Stimulated activated CD8-positive, alpha-beta memory T cell treated with anti-CD3 and anti-CD28 coated beads, Interleukin-2, amount 100 ng/mL, for 1 hour (primary cell): ENCODE measurements at places on chromosomes 7 and 10.

- DNase-seq, result no peak
Measured at GRCh38 chr7:15376600-15376999, 185.2 kb downstream of the AGMO start.

- no peak for DNase-seq
Measured at GRCh38 chr10:102613785-102614184, 30.5 kb upstream of the TRIM8 start.

DNA sequence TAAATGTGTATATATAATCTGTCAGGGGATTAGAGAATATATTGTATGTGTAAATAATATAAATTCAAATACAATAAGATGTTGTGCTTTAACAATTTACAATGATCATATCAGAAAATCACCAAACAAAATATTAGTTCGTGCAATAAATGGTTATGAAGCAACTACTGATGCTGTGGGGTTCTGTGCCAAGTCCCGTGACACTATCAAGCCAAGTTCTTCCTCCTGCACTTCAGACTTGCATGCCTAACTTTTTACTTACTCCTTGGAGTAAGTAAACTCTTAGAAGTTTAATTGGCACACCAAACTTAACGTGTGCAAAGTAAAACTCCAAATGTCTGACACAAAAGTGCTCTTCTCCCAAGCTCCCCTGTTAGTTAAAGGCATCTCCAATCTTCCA, 26.5 kb upstream of the TMEM254 start:
- no peak for DNase-seq

- no peak for DNase-seq
Measured at GRCh38 chr10:23359692-23360380, 15.2 kb upstream of the C10orf67 start.

DNA sequence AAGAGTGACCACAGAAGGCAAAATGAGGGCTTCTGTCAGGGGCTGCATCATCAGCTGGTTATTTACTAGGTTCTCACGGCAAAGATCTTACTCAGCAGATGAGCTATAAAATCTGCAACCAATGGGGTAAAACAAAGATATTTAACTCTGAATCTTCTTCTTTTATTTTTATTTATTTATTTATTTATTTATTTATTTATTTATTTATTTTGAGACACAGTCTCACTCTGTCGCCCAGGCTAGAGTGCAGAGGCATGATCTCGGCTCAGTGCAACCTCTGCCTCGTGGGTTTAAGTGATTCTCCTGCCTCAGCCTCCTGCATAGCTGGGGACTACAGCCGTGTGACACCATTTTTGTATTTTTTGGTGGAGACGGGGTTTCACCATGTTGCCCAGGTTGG, 11.3 kb downstream of the C10orf143 start:
- DNase-seq, result no peak

DNA sequence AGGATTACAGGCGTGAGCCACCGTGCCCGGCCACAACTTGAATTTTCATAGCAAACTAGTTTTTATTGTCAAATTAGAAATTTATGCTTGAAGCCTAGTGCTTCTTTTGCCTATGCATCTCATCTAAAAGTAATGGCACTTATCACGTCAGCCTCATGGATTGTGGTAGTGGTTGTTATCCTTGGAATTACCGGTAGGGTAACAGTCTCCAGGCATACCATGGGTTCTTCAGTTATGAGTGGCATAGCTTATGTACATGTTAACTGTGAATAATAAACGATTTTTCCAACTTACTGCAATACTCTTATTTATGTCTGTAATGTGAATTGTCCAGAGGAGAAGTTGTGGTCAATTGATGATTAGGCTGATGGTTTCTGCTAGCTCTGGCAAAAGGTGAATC, 63.1 kb downstream of the BMPR1A start:
- DNase-seq, result no peak

- no peak for DNase-seq
Measured at GRCh38 chr7:19437446-19437845, 271.4 kb downstream of the POLR1F start.

DNA sequence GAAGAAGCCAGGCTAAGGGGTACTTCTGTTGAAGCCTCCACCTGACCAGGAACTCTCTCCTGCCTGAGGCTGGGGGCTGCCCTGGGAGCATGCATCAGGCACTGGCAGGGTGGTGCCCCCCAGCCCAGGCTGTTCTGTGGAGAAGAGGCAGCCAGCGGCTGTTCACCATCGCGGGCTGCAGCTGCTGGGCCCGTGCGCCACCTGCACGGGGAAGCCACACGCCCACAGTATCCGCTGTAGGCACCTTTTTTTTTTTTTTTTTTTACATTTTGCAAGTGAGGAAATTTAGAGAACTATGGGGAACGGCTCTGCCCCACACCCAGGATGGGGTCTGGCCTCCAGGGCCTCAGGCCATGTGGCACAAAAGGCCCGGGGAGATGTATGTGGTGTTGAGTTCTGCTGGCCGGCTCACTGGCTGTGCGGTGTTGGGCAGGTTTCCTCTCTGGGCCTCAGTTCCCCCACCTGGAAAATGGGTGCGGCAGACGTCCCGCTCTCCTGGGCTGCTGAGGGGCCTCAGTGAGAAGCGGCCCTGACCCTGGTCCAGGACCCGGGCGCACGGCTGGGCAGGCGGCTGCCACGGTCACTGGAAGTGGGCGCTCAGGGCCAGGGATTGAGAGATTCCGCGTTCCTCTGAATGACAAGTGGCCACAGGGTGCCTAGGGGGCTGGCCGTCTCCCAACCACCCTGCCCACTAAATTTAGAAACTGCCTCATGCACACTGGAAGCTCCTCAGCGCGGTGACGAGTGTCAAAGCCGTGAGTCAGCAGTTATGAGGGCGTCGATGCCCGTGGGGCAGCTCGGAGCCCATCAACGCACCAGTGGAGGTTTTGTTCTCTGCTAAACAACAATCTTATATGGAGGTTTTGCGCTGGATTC, 8.8 kb upstream of the INTS1 start:
- peak; percentile 14 for DNase-seq

GRCh38 chr10:74380795-74381194, 229.8 kb downstream of the ADK start:
- no peak for DNase-seq

GRCh38 chr10:31464552-31464951, 145.5 kb downstream of the ZEB1 start:
- DNase-seq, result no peak

- DNase-seq, result no peak
Measured at GRCh38 chr7:137696376-137696775, 150.4 kb downstream of the DGKI start.

DNA sequence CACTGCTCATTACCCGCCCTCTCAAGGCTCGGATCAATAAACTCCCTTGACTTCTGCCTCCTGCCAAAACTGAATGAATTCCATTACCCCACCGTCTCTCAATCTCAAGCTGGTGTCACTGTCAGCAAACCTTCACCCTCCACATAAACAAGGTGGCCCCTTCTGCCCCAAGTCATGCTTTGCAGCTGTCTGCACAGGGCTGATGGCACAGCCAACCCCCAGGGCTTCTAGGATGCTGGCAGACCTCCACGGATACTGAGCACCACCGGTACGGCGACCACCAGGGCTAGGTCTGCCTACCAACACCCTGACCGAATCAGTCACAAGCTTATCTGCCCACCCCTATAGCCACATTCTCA, 46.1 kb downstream of the PARD3 start:
- DNase-seq, result no peak

- no peak for DNase-seq
Measured at GRCh38 chr7:94525923-94526322, 16.3 kb downstream of the CASD1 start.

DNA sequence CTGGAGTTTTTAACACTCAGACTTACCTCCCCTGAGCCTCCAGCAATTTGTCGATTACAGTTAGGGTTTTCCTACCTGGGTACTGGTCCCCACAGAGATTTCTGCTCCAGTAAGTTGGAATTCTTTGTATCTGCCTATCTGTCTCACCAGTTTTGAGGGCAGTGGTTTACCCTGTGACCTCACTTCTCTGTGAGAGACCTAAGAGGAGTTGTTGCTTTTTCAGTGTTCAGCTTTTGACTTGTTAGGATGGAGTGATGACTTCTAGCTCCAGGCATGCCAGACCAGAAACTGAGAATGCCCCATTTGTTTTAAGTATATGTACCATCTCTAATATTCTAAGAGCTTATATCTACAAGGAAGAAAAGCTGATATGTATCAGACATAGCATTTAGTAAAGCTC, 42.9 kb downstream of the CSGALNACT2 start:
- no peak for DNase-seq

DNA sequence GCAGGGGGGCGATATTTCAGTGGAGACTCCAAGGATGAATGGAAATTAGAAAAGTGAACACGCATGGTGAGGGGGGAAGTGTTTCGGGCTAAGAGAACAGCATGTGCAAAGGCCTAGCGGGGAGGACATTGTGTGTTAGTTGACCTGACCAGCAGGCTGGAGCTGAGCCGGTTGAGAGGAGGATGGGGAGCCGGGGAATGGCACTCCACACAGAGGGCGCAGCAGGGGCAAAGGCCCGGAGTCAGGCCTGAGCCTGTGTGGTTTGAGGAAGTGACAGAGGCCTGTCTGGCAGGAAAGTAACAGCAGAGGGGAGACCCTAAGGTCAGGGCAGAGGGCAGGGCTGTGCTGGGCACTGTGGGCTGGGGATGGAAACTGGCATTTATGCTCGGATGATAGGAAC, 83.2 kb upstream of the ZNF479 start:
- no peak for DNase-seq

DNA sequence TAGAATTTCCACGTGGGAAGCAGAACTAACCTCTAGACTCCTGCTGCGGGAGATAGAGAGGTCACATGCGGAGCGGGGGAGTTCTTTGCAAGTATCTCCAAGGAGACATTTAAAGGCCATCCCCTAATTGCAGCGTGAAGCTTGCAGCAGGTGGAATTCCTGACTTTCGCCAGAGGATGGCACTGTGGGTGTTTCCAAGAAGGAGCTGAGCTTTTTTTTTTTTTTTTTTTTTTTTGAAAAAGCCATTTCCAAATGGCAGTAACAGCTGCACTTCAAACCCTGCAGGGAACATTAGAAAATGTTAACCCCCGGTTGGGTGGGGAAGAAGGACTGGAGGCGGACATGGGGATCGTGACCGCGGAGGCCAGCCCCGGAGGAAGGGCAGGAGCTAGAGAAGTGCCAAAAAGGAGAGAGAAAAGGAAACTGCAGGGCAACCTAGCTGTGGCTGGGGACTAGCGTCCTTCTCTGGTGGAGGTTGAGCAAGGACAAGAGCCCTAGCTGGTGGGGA, 487.7 kb downstream of the TYW1 start:
- DNase-seq, result no peak

DNA sequence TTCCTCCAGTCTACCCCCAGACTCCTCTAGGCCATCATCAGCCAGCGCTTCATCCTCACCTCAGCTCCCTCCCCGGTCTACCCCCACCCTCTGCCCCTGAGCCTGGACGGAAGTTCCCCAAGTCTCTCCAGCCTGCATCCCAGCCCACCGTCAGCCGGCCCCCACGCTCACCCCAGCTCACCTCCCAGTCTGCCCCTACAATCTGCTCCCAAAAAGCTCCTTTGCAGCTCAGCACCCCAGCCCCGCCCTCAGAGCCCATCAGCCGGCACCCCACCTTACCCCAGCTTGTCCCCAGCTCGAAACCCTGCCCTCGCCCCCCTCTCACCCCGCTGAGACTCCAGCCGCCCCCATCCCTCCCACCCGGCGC, 322 bp upstream of the RAMP3 start:
- DNase-seq, result no peak
